ENCODE measurements at places on chromosomes 6 and 20.
A peak's percentile ranks its signal among the peaks of the same experiment; 100 is the strongest.

GRCh38 chr6:166058064-166058739, 109.4 kb downstream of the TBXT start:
- no peak for DNase-seq

GRCh38 chr6:37171201-37171969, 1.4 kb downstream of the PIM1 start:
- DNase-seq: no peak

DNA sequence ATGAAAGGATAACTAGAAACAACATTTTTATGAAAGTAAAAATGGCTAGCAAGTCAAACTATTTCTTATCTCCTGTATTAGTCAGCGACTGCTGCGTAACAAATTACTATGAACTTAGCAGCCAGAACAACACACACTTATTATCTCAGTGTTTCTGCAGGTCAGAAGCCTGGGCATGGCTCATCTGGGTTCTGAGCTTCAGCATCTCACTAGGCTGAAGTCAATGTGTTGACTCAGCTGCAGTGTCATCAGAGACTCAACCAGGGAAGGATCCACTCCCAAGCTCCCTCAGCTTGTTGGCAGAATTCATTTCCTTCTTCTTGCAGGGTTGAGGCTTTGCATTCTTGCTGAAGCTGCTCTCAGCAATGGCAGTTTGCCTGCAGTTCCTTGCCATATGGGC, 33.2 kb upstream of the IGF2R start:
- DNase-seq: no peak

DNA sequence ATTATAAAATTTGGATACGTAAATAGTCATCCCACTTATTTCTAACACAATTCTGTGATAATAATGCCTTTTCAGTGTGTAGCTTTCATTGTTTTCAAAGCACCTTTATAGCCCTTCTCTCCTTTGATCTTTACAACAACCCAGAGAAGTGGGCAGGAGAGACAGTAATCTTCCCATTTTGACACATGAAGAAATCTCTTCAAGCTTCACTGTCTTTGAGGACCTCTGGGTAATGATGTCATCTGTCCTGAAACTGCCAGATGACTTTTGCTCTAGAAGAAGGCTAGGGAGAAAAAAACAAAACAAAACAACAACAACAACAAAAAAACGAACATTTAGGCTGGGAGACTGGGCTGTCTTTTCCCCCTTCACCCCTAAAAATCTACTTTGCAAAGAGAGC, 203.0 kb downstream of the KCNQ5 start:
- DNase-seq: peak; percentile 3

DNA sequence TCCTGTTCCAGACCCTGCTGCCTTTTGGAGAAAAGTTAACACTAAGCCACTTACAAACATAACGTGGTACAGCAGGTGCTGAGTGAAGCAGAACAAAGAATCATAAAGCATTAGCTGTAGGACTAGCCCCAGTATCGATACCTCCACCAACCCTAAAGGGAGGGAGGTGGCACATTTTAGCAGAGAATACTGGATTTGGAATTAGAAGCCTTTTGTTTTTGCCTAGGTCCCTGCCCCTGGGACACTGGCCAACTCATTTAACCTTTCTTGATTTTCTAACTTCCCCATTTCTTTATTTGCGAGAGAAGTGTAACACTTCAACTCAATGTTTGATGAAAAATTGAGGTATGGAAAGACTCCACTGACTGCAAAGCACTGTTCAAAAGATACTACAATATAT, 93.5 kb downstream of the B3GAT2 start:
- DNase-seq: no peak

GRCh38 chr6:44854712-44855443, 467.4 kb downstream of the CDC5L start:
- no peak for DNase-seq

DNA sequence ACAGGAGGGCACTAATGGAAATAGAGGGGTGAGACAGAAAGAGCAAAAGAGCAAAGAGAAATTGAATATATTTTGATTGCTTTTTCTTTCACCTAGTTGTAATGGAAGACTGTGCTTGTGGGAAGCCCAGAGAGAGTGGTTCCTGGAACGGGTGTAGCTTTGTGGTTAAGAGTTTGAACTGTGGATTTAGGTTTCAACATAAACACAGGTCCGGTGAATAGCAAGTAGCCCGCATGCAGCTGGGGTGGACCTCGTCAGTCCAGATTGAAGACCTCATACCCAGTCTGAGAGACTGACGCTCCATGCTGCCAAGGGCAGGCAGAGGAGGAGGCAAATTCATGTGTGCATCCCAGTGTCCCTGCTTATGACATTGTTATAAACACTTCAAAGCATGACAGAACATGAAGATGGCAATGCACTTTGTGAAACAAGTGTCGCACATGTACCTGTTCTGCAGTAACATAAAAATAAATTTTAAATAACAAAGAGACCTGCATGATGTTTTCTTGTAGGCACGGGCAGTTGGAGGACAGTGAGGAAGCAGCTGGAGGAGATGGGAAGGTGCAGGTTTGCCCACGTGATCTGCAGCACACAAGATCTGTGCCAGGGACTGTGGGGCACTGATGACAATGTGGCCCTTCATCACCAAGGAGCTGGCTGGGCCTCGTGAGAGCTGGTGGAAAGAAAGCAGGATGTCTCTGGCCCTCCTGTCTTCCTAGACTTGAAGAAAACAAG, 220.5 kb upstream of the SSTR4 start:
- no peak for DNase-seq

GRCh38 chr6:14770572-14770971, 475.3 kb upstream of the JARID2 start:
- DNase-seq: no peak

- DNase-seq: no peak
Measured at GRCh38 chr6:106659859-106660258, 30.5 kb downstream of the QRSL1 start.

DNA sequence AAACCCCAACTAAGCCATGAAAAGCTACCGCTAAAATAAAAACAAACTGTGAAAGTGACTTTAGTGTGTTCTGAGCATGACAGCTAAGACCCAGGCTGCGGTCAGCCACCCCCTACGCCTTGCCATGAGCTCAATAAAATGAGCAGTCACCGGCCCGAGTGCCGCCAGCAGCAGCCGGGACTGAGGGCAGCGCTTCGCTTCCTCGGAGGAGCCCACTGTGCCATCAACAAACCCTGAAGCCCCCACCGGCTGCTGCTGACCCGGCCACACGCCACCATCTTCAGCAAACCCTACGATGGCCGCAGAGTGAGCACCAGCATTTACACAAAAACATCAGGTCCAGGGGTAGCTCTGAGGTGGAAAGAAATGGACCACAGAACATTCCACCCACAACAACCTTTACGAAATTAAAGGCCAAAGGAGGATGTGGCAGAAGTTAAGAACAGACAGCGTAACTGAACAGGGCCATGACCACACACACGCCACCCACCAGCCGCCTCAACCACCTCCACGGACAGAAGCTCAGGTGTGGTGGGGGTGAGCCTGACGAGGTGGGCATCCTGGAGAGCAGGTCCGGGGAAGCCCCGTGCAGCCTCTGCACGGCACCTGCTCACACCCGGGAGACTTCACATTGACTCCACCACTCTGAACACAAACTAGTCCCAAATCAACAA, 67.0 kb downstream of the THBS2 start:
- no peak for DNase-seq

- DNase-seq: no peak
Measured at GRCh38 chr6:127854009-127854408, 46.8 kb downstream of the THEMIS start.

DNA sequence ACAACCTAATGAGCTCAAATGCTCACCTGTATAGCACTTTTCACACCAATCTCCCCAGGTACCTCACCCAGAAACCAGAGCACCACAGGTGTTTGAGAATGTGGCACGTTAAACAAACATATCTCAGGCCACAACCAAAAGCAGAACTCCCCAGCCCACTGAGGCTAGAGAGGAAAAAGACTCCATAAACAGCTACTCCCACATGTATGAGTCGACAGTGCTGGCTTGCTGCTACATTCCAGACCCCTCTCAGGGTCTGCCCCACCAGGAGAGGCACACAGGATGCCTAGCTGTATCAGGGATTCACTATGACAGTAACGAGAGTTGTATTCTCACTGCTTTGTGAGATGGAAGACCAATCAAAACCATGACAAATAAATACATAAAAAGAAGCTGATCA, 242.6 kb upstream of the ARID1B start:
- DNase-seq: no peak

- no peak for DNase-seq
Measured at GRCh38 chr6:18473755-18474154, 86.6 kb downstream of the RNF144B start.

DNA sequence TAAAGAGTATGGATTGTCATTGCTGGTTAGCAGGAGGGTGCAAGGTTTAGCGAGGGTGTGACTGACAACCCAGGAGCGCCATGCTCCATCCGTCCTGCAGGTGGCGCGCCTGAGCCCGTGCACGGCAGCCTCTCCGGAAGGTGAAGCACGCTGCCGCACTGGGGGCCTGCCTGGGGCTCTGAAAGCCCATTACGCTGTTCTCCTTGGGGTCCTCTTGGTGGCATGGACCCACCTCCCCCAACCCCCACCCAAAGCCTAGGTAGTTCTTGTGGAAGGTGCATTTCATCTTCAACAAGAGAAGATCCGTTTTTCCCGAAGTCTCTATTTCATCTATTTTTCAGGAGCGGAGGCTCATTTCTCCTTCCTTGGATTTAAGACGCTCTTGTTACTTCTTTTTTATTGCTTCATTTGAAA, 197.4 kb upstream of the KCNG1 start:
- no peak for DNase-seq

- no peak for DNase-seq
Measured at GRCh38 chr6:106149472-106150069, 63.4 kb downstream of the PRDM1 start.

- no peak for DNase-seq
Measured at GRCh38 chr20:46324960-46325703, 16.8 kb upstream of the CDH22 start.
